ENCODE measurements at places on chromosomes 2 and 18.

DNA sequence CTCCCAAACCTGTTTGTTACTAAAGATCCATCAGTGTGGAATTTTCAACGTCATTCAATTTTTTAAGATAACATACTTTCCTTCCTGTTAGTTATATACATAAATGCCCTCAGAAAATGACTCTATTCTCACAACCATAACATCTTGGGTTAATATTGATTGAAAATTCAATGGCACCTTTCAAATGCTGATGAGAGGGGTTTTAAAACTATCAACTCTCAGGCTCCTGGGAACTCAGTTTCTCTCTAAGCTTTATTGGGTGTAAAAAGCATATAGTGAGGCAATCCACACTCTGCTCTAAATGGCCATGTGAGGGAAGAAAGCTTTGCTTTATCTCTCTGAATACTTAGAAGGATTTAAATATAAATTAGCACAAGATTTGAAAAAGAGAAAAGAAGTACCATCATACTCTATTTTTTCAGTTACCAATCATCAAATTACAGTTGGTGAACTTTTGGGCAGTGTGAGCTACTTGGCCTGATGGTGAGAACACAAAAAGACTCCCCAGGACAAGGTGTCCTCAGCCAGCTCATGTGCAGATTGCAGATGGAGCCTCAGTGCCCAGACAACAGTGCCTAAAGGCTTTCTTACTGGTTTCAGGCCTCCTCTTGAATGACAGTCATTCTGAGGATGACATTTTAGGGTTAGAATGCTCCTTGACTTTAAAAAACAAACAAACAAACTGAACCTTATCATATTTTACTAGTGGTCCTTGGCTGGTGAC, 24.6 kb upstream of the CERS6 start:
- no peak for DNase-seq

- no peak for DNase-seq
Measured at GRCh38 chr18:47726550-47726949, 203.9 kb downstream of the SMAD2 start.

DNA sequence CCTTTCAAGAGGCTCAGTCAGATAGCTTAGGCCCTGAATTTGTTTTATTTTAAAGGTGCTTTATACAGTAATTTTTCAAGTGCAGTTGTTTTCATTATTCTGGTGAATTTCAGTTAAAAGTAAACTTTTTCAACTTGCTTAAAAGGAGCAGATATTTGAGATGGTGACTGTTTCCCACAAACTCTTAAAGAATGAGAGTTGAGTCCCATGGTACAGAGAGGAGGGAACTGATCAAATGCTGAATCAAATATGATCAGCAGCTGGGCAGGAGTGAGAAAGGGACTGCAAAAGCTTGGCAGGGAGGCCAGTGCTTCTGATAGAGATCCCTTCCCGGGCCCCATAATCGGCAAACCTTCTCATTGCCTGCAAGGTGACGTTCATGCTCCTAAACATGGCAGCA, 91.2 kb downstream of the KCNS3 start:
- no peak for DNase-seq

DNA sequence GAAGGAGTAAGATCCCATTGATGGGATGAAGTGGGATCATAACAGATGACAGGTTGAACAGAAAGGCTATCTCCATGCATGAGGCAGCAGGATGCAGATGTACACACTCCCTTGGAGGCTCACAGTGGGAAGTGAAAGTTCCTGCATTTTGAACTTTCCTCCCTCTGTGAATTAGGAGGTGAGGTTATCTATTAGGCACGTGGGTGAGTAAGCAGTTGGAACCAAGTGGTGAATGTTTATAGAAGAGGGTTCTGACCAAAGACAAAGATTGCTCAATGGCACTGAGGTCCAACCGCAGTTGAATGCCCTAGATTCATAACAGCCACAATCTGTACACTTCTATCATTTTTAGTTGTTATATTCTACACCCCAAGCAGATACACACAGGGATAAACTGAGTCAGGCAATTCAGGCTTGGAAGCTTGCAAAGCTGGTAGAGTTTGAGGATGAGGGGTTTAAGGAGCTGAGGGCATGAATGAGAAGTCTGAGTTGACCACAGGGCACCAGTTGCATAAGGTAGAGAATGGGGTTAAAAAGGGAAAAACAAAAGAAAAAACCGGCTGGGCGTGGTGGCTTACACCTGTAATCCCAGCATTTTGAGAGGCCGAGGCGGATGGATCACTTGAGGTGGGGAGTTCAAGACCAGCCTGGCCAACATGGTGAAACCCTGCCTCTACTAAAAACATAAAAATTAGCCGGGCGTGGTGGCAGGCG, 7.1 kb upstream of the KCMF1 start:
- no peak for DNase-seq

DNA sequence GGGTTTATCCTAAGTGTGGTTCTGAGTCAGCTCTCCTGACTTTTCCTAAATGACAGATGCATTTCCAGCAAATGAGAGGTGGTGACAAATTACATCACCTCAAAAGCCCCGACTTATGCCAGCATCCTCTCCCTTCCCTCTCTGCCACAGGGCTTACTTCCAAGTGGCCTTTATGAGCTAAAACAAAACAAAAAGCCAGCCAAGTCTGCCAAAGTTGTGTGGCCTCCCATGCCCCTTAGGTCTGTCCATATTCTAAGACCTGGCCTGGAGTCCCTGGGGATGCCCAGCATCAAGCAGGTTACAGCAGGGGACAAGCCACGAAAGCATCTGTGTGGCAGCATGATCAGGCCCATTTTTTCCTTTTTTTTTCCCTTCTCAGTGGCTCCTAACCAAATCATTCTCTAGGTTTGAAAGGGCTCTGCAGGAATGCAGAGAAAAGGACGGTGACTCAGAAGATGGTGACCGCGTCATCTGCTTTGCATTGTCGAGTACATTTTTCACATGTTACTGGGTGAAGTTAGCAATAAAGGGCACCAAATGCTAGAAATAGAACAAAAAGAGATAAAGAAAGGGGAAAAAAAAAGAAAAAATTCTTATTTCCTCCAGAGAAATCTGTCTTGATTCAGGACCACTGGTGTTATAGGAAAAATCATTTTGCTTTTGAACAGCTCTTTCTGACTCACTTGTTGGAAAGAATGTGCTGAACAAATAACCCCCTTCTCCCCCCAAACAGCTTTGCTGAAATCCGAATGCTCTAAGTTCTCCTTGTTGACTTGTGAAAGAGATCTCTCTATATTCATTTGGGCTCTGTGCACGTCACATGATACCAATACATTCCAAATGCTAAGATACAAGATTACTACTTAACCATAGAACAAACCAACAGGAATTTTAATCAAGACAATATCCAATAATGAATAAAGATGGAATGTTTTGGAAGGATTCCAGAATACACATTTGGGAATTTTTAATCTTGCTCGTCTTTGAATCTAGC, 178.7 kb downstream of the EN1 start:
- DNase-seq: no peak

- DNase-seq: no peak
Measured at GRCh38 chr2:156748221-156748620, 312.0 kb downstream of the GPD2 start.

GRCh38 chr2:155431004-155431507, 732.6 kb downstream of the KCNJ3 start:
- no peak for DNase-seq

GRCh38 chr18:62324917-62325805, at the start of gene TNFRSF11A:
TNFRSF11A (plus strand) TSS chr18:62325310; CDS start chr18:62325353, 43 bp downstream.
- DNase-seq: peak; percentile 33

DNA sequence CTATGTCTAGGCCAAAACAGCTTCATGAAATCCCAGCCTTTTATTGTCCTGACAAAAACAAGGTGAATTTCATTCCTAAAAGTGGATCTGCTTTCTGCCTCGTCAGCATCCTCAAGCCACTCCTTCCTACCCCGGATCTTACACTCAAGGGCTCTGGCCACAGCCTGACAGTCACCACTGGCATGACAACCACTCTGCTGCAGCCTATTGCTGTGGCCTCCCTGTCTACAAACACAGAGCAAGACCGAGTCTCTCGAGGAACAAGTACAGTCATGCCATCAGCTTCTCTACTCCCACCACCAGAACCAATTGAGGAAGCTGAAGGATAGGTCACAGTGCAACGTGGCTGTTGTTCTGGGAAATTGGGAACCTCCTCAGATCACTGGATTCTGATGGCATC, 106.1 kb downstream of the ICA1L start:
- no peak for DNase-seq

DNA sequence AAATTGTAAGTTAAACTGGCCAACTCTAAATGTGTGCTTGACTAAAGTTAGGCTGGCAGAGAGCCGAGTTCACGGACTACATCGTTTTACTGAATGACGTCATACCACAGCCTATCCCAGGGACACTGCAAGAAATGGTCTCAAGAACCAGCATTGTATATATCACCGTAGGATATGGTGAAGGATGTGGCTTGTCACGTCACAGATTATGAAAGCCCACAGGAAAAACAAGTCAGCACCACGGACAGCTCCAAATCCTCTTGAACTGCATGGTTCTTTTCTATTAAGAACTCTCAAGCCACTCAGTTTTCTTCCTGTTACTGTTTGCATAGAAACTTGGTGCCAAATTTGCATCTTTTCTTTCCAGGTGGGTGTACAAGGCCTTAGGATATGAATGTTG, 85.1 kb upstream of the ACAA2 start:
- DNase-seq: peak; percentile 30

GRCh38 chr2:36404318-36404717, 48.7 kb downstream of the CRIM1 start:
- DNase-seq: no peak

DNA sequence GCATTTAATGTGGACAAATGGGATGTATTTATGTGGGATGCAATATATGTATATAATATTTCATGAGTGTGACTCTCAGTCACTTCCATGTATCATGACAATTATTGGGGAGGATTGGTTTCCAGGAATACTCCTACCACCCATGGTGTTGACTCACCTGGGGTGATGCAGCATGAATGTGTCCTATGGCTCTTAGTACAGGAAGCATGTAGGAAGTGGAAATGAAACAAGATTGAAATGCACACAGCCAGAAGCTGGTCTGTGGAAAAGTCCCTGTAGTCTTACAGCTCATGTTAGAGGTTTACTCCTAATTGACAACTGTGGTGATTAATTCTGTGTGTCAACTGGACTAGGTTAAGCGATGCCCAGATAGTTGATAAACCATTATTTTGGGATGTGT, 89.3 kb upstream of the HAAO start:
- no peak for DNase-seq

DNA sequence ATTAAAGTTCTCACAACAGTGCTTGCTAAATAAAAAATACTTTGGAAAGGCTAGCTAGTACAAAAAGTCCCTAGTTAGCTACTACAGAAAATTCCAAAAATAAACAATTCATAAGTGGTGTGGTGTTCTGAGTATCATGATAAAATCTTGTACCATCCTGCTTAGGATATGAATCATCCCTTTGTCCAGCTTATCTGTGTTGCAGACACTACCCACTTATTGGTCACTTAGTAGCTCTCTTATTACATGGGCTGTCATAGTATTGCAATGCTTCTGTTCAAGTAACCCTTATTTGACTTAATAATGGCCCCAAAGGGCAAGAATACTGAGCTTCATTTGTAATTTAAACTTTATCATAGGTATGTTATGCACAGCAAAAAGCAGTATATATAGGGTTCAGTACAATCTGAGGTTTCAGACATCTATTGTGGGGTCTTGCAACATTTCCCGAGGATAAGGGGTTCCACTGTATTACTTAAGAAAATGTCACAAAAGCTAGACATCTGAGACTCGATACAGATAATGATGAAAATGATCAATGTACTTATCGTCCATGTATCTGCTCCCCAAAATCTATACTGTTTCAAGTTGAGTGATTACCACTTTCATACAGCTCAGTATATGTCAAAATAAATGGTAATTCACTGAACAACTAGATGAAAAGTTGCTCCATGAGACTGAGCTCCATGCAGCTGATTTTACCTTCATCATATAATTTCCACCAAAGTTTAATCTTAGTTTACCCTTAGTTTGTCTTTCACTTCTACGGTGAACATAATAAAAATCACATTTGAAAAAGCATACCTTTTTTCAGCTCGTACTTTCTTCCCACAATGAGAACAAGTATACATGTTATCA, 93.8 kb downstream of the C2orf74 start:
- DNase-seq: no peak

DNA sequence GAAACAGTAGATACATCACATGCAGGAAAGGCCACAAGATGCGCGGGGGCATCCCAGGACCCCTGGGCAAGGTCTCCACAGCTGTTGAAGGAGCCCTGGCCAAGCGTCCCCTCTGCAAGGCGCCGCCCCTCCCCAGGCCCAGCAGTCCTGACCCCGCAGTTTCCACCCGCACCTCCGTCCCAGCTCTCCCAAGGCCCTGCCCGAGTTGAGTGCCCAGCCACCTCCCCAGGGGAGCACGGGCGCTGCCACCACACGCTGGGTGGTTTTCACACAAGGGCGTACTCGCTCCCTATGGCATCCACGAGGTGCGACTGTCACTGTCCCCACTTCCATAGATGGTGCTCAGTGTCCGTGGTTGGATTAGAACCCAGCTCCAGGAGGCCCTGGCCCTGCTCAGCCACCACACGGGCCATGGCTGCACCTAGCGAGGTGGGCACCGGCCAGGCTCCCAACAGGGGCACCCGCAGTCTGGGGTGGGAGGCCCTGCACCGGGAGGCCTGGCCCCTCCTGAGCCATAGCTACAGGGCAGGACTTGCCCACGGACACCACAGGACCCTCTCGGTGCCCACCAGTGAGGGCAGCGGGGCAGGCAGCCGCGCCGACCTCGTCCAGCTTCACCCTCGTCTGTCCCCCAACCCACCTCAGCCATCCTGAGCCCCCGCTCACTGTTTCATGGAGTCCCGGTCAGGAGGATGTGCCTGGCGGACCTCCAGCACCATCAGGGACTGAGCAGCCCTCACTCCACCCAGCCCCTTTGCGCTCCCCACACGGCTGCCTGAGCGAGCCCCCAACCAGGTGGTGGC, 36.0 kb downstream of the KIF1A start:
- DNase-seq: peak; percentile 6

- DNase-seq: no peak
Measured at GRCh38 chr2:80438686-80439085, 134.1 kb upstream of the LRRTM1 start.

DNA sequence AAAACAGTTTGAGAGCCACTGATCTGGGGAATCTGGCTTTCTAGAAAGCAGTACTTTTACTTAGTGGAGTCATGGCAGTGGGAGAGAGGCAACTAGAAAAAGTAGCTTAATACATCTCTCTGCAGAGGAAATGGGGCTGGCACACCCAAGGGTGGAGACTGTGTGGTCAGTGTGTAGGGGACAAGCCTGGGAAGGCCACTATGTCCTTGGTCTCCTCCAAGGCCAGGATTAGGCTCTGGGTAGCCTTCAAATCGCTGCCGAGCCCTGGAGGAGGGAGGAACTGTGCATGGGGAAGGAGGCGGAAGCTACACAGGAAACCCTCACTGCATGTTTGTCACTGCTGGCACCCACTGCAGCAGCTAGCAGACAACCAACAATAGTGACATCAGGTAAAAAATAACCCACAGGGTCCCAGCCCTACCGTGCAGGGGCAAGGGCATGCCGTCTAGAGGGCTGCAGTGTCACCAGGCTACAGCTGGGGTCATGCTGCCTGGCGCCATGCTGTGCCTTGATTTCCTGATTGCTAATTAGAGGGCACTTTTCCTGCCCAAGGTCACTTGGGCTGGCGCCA, 34.8 kb downstream of the LBH start:
- no peak for DNase-seq

- no peak for DNase-seq
Measured at GRCh38 chr2:62163106-62163831, 32.6 kb upstream of the B3GNT2 start.

GRCh38 chr18:79958981-79959380, 5.5 kb upstream of the HSBP1L1 start:
- DNase-seq: no peak

Data from left ventricle myocardium inferior (tissue), 1 donor.